Skeletal muscle cell (primary cell): ENCODE measurements at places on chromosomes 5 and 9.

- peak; percentile 22 for DNase-seq
Observed at GRCh38 chr5:55344392-55344992, 36.7 kb downstream of the MTREX start.

- no peak for DNase-seq
Observed at GRCh38 chr9:136759436-136760325, 1.6 kb upstream of the LCN8 start.

DNA sequence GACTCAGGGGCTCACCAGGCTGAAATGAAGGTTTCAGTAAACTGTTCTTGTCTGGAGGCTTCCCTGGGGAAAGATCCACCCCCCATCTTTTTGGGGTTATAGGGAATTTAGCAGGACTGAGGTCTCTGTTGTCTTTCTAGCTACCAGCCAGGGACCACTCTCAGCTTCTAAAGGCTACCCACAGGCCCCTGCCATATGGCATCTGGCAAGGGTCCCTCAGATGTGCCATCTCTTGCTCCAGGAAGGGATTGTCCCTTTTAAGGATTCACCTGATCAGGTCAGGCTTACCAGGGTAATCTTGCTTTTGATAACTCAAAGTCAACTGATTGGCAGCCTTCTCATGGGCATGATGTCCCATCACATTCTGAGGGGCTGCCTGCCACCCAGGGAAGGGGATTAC lies 65.0 kb downstream of the NSUN2 start:
- DNase-seq: no peak

DNA sequence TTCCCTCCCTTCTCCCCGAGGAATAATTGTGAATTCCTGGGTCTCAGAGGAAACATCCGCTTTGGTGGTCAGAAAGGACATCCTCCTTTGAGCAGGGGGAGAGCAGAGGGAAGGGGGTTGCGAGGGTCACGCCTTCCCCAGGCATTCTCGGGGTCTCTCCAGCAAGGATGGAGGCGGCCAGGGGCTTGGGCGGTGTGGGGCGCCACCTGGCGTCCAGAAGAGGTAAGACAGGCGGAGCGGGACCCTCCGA lies 129.1 kb downstream of the KCNIP1 start:
- DNase-seq: no peak

DNA sequence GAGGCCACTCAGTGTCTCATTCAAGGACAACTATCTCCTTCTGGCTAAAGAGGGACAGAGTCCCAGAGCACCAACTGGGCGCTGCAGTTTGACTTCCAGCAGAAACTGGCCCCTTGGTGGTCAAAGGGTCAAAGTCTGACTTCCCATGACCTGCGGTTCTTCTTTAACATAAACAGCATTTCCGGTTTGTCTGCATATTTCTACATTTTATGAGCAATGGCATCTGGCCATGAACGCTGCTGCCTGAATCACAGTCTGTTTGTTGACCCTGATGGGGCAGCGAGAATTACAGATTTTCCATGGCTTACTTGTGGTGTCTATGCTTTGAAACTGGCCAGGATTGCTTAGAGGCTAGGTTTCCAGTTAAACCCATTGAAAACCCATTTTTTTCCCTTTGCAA lies 1.3 kb downstream of the TNFSF15 start:
- DNase-seq: peak; percentile 72

GRCh38 chr5:159917994-159918393 lies 1.7 kb downstream of the ADRA1B start:
- no peak for DNase-seq

GRCh38 chr5:151318850-151319732 lies 15.5 kb upstream of the SLC36A3 start:
- peak; percentile 2 for DNase-seq

DNA sequence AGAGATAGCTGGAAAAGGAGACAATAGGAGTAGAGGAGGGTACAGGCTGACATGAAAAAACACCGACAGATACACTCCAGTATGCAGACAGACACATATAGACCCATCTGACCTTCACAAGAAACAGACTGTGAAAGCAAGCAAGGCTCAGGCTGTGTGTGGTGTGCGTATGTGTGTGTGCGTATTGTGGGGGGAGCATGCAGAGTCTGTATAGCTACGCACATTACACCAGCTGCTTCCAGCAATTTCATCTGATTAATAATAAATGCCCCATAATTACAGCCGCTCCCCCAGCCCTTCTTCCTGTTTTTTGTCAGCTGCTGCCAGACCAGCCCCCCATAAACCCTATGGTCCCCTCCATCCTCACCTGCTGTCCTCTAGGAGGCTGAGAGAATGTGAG lies 6.7 kb downstream of the CNTFR start:
- DNase-seq: no peak

- no peak for DNase-seq
Observed at GRCh38 chr5:137607771-137608170, 108.6 kb upstream of the SPOCK1 start.

DNA sequence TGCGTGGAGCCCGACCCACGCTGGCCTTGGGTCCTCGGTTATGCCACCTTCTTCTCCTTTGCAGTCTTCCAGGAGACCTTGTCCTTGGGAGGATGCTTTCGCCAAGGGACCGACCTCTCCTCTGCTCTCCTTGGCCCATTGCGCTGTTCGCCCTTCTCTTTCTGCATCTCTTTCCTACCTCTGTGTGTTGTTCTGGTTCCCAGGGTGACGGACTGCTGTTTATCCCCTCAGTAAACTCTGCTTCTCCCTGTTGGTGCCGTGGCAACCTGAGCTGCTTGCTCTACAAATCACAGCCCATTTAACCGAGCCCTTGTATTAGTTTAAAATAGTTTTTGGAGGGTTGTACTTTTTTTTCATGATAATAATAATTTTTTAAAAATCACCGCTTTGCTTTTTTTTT lies 97.9 kb downstream of the DAPK1 start:
- DNase-seq: no peak

GRCh38 chr5:359301-359897 lies 37.9 kb downstream of the AHRR start:
- no peak for DNase-seq

- no peak for DNase-seq
Observed at GRCh38 chr5:154038261-154038706, 426 bp downstream of the FAM114A2 start.

DNA sequence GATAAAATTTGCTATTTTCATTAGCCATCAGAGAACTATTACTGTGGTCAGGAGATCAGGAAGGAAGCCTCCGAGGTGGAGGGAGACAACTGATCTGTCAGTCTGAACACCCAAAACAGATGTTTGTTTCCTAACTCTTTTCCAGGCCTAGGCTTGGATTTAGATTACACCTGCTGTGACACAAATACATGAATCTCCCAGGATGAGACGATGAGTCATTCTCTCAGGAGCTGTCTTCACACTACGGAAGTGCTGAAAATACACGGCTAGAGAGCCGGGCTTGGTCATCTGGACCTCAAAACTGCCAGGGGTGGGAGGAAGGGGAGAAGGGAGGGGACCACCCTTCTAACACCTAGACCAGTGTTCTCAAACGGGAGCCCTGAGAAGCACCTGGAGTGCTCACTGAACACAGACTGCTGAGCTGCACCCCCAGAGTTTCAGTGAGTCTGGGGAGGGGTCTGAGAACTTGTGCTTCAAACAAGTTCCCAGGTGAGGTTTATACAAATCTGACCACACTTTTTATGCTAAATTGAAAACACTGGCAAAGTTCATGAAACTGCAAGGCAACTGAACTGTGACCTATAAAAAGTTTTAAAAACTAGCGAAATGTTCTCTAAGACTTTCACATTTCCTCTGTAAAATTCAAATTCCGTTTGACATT lies 80.3 kb upstream of the EQTN start:
- DNase-seq: no peak

- DNase-seq: no peak
Observed at GRCh38 chr9:114910541-114910940, 19.9 kb downstream of the TNFSF8 start.

DNA sequence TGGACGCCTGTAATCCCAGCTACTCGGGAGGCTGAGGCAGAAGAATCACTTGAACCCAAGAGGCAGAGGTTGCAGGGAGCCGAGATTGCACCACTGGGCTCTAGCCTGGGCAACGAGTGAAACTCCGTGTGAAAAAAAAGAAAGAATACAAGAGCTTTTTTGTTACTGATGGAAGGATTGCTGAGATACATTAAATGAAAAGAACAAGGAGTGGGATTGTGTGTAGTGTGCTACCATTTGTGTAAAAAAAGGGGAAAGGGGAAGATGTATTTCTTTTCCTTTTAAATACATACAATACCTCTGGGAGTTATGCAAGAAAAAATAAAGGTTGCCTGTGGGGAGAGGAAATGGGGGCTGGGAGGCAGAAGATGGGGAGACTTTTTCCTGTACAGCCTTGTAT lies 14.7 kb upstream of the GARNL3 start:
- DNase-seq: no peak

DNA sequence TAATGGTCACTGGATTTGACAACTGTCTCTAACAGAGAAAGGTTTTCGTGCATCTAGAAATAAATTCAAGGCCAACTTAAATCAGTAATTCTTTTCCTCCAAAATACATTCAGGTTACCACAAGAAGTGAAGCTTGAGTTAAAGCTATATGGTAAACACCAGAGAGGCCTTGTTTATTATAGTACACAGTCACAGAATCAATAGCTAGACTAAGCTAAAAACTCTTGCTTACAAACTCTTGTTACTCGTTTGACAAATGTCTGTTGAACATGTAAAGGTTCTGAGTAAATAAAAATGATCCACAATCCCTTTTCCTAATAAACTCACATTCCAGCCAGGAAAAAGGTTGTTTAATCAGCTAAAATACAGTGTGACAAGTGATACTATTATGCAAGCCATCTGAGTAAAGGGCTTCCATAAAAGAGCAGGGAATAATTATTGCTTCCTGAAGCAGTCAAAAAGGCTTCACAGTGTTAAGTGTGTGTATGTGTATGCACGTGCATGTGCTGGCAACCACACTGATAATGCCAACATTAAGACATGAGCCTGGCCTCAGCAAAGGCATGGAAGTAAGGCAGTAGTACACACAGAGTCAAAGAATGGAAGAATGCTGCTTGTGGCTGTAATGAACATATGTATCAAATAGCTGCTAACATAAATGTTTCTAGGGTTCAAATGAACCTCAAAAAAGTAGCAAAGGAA lies 12.8 kb downstream of the PTAR1 start:
- no peak for DNase-seq

DNA sequence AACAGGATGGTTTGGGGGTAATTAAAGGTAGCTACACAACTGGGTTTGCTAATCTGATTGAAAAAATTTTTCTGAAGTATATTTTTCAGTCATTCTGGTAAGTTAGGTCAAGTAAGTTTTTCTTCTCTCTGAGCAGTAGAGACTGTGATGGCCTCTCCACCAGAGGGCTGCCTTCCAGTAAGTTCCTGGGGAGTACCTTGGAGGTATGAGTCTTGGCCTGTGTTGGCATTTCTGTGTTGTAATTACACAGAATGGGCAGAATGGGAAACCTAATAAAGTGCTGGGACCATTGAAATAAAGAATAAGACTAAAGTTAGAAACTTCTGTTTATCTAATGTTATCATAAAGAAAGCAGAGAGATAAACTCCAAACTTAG lies 430.8 kb downstream of the ARHGEF28 start:
- no peak for DNase-seq

DNA sequence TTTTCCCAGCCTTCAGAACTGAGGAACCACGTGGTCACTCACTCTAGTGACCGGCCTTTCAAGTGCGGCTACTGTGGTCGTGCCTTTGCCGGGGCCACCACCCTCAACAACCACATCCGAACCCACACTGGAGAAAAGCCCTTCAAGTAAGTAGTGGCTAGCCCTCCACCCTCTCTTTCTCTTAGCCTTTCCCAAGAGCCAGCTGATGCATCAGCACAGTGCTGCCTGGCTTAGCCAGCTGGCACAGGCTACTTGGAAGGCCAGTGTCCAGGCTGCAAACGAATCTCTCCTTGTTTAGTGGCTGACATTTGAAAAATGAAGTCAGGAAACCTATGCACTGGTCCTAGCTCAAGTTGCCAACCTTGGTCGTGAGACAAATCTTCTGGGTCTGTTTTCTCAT lies 91.1 kb downstream of the PRDM6 start:
- no peak for DNase-seq

GRCh38 chr5:90528601-90529193 lies 687 bp downstream of the LYSMD3 start:
- no peak for DNase-seq

GRCh38 chr5:175564716-175565115 lies 86.4 kb downstream of the SFXN1 start:
- DNase-seq: no peak
